ENCODE measurements at places on chromosomes 3 and 15. TPM values are rescaled to one million over a fixed set of nuclear protein-coding genes. Genes with fewer than 3 reads are reported as not detected.

- no peak for DNase-seq
- peaks cover 19% of the 10 kb centered on the region for H3K27me3 ChIP-seq
- peaks cover 46% of the 10 kb centered on the region for H3K4me1 ChIP-seq
Measured at GRCh38 chr3:151900884-151901643, 27.6 kb downstream of the SUCNR1 start.

LMAN1L gene
- 0.35 TPM for total RNA-seq

- no peak overlapping the region for H3K27ac ChIP-seq
- DNase-seq = no peak
- no peaks in the 10 kb centered on the region for H3K27me3 ChIP-seq
- no peak overlapping the region for H3K4me3 ChIP-seq
- H3K4me1 ChIP-seq = no peaks in the 10 kb centered on the region
Measured at GRCh38 chr3:159919873-159920272, 68.8 kb upstream of the IL12A start.

GRCh38 chr3:129553719-129554118 is 10.7 kb downstream of the H1-8 start:
- H3K36me3 ChIP-seq = no peaks in the 10 kb centered on the region
- peaks cover 6% of the 10 kb centered on the region for H3K4me1 ChIP-seq
- no peak overlapping the region for H3K4me3 ChIP-seq
- H3K27ac ChIP-seq = no peak overlapping the region
- no peaks in the 10 kb centered on the region for H3K27me3 ChIP-seq

GRCh38 chr3:169640467-169641148 is 22.9 kb downstream of the MECOM start:
- no peak overlapping the region for H3K4me3 ChIP-seq
- no peak for DNase-seq
- no peak overlapping the region for H3K27ac ChIP-seq
- peaks cover 23% of the 10 kb centered on the region for H3K27me3 ChIP-seq
- H3K4me1 ChIP-seq = peaks cover 2% of the 10 kb centered on the region

GRCh38 chr15:51348688-51349087 is 7.2 kb downstream of the GLDN start:
- peaks cover 19% of the 10 kb centered on the region for H3K27me3 ChIP-seq
- H3K4me1 ChIP-seq = peaks cover 5% of the 10 kb centered on the region
- no peak overlapping the region for H3K4me3 ChIP-seq
- no peak for DNase-seq
- no peaks in the 10 kb centered on the region for H3K36me3 ChIP-seq
- no peak overlapping the region for H3K27ac ChIP-seq

DNA sequence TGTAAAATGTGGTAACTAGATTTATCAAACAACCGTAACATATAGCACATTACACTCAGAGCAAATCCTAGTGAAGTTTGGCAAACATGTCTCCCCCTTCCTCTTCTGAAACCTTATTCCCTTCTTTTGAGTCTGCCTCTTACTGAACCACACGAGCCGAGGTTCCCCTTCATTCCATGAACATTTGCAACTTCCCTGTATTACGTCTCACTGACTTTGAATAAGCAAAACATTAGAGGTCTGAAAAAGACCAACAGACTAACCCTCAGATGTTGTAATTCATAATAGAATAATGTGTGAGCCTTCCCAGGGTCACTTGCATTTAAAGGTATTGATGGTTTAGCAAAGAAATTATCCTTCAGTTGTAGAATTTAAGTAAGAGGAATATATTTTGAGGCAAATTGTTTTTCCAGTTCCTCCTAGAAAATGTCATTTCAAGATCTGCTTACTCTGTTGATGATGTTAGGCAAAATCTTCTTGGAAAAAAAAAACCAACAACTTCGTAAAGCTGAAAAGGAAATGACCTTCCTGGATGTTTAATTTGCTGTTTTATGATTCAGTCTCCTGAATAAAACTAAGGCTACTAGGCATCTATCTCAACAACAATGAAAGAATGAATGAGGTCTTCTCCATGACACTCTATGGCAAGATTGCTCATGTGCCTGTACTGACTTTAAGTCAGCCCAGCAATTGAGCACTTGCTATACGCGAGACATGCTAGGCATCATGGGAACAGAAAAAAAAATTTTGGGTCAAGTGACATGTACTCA is 296.9 kb upstream of the NECTIN3 start:
- DNase-seq = no peak
- no peaks in the 10 kb centered on the region for H3K27me3 ChIP-seq
- H3K4me3 ChIP-seq = no peak overlapping the region
- H3K27ac ChIP-seq = no peak overlapping the region
- H3K36me3 ChIP-seq = no peaks in the 10 kb centered on the region
- peaks cover 10% of the 10 kb centered on the region for H3K4me1 ChIP-seq

GRCh38 chr3:73768524-73769308 is 144.0 kb upstream of the PDZRN3 start:
- DNase-seq = no peak
- no peak overlapping the region for H3K27ac ChIP-seq
- peaks cover 28% of the 10 kb centered on the region for H3K4me1 ChIP-seq
- no peaks in the 10 kb centered on the region for H3K27me3 ChIP-seq

WDR93 gene
- total RNA-seq = 0.34 TPM

DNA sequence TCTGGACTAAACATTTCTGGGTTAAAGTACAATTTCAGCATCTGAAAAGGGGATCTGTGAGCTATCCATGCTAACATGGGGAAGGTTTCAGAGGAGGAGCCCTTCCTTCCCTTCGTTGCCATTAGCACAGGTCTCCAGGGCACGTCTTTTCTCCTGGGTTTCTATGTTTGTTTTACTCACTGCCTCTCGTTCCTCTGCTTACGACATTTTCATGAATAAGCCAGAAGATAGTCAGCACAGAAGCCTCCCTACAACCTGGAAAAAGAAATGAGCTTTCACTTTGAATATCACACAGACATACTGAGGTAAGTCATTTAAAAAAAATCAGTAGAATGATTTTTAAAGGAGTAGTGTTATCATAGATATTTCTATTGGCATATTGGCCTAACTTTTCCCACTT is 117.2 kb upstream of the KCNMB2 start:
- no peaks in the 10 kb centered on the region for H3K36me3 ChIP-seq
- no peak for DNase-seq
- H3K4me1 ChIP-seq = peaks cover 4% of the 10 kb centered on the region
- H3K27me3 ChIP-seq = no peaks in the 10 kb centered on the region
- H3K27ac ChIP-seq = no peak overlapping the region

DNA sequence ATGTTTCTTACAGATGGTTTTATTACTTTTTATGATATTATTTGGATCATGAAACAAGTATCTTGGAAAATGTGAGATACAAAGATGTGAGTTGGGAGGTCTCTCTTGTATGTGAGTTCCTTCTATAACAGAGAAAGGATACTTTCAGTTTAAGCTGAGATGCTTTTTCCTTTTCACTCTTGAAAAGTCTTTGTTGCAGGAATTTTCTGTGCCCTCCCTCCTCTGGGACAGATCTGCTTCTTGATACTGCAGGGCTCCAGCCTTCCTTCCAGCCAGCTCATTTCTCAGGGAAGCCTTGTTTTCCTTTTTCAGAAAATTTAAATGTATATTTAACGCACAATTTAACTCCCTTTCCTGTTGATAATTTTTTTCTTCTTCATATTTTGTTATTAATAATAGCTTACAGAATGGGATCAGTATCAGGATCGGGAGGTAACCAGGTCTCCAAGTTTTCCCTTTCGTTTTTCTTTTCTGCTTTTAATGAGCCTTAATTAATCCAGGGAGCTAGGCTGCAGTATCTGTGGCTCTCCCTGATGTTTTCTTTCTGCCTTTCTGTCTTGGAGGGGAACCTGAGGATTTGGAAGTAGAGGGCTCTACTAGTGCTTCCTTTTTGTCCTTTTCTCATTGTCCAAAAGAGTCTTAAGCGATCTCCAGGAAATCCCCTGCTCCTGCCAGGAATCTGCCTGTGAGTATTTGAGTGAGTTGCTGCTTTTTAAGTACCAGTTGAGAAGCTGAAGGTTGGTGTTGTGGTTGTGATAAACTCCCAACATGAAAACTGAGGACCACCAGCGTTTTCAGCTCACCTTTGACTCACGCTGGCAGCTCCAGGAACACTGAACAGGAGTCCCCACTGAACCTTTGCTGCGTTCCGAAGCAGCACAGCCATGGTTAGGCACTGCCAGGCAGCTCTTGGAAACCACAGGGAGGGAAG is 105.7 kb downstream of the IGF1R start:
- H3K4me1 ChIP-seq = peaks cover 15% of the 10 kb centered on the region
- peak overlapping the region; percentile 45 for H3K4me3 ChIP-seq
- no peaks in the 10 kb centered on the region for H3K27me3 ChIP-seq
- no peaks in the 10 kb centered on the region for H3K36me3 ChIP-seq
- H3K27ac ChIP-seq = peak overlapping the region; percentile 94
- no peak for DNase-seq

ITIH1 gene
- total RNA-seq = not detected

GRCh38 chr3:159634483-159634882 is 354.2 kb upstream of the IL12A start:
- peaks cover 42% of the 10 kb centered on the region for H3K4me1 ChIP-seq
- H3K4me3 ChIP-seq = no peak overlapping the region
- no peaks in the 10 kb centered on the region for H3K36me3 ChIP-seq
- no peaks in the 10 kb centered on the region for H3K27me3 ChIP-seq
- H3K27ac ChIP-seq = no peak overlapping the region
- DNase-seq = no peak

ANKRD63 gene
- 0.31 TPM for total RNA-seq

DNA sequence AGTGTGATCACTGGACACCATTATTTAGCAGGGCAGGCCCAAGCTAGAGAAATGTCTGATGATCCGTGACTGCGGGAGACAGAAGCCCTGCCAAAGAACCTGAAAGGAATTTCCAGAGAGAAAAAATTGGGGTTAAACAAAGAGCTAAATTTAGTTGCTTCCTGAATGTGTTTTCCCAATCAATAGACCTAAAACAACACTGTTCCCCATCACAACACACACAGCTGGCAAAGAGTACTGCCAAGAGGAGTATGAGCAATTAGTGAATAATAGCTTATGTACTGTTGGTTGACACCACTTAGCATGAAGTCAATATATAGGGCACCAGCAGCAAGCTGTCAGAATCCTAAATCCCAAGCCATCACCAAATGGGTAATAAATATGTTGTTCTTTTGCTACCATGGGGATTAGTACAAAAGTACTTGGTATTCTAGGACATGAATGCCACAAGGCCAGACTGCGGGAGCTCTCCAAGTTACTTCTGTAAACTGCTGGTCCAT is 35.7 kb downstream of the CLK3 start:
- peaks cover 14% of the 10 kb centered on the region for H3K36me3 ChIP-seq
- H3K27me3 ChIP-seq = no peaks in the 10 kb centered on the region
- peaks cover 30% of the 10 kb centered on the region for H3K4me1 ChIP-seq
- DNase-seq = no peak

PDE8A gene
- total RNA-seq = 33.5 TPM

ACY1 gene
- 47.8 TPM for total RNA-seq

SMCO1 gene
- total RNA-seq = not detected

- H3K27ac ChIP-seq = no peak overlapping the region
- H3K4me1 ChIP-seq = no peaks in the 10 kb centered on the region
- no peak for DNase-seq
- H3K27me3 ChIP-seq = peaks cover 32% of the 10 kb centered on the region
Measured at GRCh38 chr15:79562403-79562815, 130.3 kb downstream of the MINAR1 start.

Measured in mesothelial cell of epicardium (in vitro differentiated cells).